ENCODE measurements at places on chromosomes 6 and 20.
A peak's percentile ranks its signal among the peaks of the same experiment; 100 is the strongest.

- DNase-seq, result no peak
These were observed 10.9 kb downstream of the DEFB129 start for GRCh38 chr20:237929-238328.

DNA sequence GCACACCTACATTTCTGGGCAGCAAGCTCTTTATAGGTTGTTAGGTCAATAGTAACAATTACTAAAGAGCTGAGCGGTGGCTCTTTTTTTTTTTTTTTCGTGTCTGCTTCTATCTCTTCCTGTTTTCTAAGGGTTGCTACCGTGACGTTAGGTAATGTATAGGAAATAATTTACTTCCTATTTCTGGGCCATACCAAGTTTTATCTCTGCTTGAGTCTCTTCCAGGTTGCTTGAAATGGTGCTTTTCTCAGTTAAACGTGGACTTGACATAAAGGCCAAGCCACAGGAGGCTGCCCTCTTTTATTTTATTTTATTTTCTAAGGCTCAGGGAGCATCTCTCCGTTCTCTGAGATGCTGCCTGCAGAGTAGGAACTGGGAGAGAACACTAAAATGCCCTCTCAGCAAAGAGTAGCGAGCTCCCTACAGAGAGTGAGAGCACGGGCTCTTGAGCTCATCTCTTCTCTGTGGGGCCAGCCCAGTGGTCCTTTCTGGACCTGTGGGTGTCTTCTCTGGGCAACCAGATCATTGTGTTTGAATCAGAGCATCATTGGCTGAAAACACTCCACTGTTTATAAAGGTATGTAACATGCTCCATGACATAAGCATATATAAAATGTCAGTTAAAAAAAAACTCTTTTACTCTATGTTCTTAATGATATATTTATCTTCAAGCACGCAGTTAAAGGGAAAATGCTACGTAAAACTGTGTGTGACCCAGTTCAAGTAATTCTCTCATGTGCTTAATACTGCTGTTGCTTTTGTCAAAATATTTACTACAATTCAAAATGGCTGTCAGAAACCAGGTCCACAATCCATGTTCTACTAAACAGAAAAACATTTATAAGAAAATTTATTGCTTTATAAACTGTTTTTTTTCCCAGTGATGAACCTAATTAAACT lies at the start of gene ZNF831:
TSS of gene ZNF831 (plus strand) at position 191 of the 900 bp plus-strand sequence. CDS start 27,199 bp downstream, outside the sequence.
- peak; percentile 16 for DNase-seq

GRCh38 chr6:132566404-132566803 lies 3.7 kb upstream of the TAAR6 start:
- DNase-seq, result no peak

DNA sequence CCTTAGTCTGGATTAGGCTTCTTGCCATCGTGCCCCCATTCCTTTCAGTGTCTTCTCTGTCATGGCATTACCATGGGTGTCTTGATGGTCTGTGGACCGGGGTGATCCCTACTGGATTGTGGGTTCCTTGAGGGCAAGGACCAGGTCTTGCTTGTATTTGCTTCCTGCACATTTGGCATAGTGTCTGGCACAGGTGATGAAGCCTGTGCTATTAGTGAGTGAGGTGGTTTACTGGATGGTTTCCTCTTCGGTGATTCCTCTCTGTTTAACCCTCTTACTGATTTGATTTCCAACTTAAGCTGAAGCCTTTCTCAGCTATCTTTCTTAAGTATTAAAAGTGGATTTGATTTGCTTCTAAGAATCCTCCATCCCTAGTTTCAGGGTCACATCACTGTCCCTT lies 162.3 kb downstream of the GRM1 start:
- no peak for DNase-seq

- DNase-seq, result no peak
These were observed 19.4 kb downstream of the CASS4 start for GRCh38 chr20:56431471-56431870.

GRCh38 chr6:15550546-15551123 lies 112.2 kb downstream of the DTNBP1 start:
- no peak for DNase-seq

DNA sequence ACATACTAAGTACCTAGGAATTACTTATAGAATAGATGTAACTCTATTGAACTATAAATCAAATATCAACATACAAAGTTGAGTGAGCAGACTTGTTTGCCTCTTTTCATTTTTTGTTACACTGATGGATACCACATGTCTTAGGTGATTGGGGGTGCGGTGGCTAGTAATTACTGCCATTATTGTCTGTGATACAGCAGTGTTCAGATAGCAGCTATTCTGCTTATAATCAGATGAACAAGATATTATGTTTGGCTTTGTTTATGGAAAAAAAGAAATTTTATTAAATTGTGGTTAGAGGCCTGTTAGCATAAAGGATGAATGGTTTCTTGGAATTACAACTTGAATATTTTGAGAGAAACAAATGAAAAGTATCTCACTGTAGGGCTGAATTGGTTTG lies 55.9 kb downstream of the KCNQ5 start:
- no peak for DNase-seq

- peak; percentile 81 for DNase-seq
These were observed 81.9 kb downstream of the ZMYND8 start for GRCh38 chr20:47274401-47275108.

GRCh38 chr6:39411465-39411864 lies 89.0 kb upstream of the KCNK16 start:
- DNase-seq, result no peak

- no peak for DNase-seq
These were observed 174.3 kb upstream of the NRSN1 start for GRCh38 chr6:23951691-23952090.

DNA sequence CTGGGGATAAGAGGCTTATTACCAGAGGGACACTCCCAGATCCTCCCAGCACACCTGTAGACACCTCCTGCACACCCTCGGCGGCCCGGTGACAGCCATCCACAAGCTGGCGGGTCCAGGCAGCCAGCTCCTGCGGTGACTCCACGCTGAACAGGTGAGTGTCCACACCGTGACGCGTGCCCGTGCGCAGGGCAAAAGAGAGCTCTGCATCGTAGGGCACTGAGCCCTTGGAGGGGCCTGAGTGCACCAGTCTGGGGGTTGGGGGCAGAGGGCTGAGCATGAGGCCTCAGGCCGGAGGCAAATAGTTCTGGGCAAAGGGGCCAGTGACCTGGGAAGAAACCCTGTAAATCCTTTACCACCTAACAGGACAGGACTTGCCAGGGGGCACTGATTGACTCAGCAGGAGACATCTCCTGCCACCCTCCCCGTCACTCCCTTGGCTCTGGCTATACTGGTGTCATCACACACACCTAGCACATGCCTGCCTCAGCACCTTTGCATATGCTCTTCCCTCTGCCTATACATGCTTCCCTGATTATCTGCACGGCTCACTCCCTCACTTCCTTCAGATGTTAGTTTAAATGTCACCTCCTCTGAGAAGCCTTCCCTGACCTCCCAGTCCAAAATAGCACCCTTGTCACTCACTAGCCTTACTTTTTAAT lies 8.9 kb upstream of the CDK5RAP1 start:
- DNase-seq, result no peak
